ENCODE measurements at places on chromosomes 3 and 15.

GRCh38 chr3:133443649-133444422 lies 44.0 kb downstream of the BFSP2 start:
- no peak for DNase-seq

DNA sequence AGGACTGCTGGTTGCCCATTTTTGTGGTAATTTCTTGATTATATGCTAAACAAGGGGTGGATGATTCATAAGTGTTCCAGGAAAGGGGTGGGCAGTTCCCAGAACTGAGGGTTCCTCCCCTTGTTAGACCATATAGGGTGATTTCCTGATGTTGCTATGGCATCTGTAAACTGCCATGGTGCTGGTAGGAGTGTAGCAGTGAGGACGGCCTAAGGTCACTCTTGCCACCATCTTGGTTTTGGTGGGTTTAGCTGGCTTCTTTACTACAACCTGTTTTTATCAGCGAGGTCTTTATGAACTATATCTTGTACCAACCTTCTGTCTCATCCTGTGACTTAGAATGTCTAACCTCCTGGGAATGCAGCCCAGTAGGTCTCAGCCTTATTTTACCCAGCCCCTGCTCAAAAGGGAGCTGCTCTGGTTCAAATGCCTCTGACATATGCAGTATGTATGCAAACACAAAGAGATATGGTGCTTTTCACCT lies 46.2 kb downstream of the C3orf38 start:
- DNase-seq, result peak; percentile 64

GRCh38 chr3:149647285-149647684 lies 10.5 kb downstream of the WWTR1 start:
- no peak for DNase-seq

DNA sequence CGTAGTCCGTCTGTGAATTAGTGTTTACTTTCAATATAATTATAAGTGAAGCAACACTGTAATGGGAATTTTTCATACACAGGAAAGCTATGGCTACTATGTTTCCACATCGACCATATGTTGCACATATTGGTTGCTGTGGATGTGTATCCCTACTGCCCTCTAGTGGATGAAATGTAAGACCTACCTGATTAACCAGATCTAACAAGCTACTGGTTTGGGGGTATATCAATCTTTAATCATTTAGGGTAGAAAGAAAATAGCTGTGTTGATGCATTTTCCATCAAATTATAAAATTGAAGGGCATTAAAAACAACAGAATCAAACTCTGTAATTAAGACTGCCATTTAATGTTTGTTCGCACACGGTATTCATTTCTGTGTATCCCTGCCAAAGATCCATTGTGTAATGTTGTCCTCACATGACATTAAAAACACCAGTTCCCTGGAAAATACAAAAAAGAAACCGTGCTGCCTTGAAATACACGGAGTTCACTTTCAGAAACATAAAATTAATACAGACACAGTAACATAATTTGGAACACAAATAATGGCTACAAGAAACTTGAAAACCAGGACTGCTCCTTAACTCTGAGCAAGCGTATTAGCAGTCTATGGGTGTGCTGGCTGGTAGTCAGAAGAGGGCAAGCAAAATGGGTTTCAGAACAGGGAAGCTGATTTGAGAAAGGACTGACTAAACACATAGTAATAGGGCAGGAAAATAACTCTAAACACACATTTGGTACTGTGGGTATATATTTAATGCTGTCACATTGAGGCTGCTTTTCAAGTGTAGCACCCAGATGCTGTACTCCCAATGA lies 125.1 kb downstream of the TIGIT start:
- DNase-seq, result no peak

DNA sequence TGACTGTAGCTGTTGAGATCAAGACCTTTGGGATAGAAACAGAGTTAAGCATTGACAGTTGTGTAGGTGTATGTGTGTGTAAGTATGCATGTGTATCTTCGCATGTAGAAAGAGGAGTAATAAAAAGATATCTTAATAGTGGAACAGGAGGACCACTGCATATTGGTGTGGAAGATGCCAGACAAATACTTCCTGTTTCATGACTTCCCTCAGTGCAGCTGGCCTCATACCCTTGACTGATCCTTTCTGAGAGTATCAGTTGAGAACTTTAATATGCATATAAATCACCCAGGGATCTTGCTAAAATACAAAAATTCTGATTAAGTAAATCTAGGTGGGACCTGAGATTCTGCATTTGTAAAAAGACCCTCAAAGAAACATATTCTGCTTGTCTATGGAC lies 8.5 kb upstream of the ZBED2 start:
- DNase-seq, result no peak

GRCh38 chr15:65402961-65403360 lies 19.8 kb downstream of the IGDCC4 start:
- DNase-seq, result no peak

DNA sequence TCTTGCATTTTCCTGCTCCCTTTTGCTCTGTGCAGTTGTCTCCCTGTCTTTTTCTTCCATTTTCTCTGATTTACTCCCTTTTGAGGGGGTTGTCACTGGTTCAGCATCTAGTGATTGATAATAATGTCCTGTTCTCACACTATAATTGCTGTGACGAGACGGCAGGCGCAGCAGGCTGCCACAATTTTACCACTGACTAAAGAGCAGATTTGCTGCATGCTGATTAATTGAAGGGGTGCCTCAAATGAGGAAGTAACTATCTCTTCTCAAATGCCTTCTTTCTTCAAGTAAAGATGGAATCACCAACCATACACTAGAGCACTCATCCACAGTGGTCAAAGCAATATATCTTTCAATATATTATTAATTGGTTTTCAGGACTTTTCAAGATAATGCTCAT lies 219.3 kb downstream of the CBLB start:
- no peak for DNase-seq

GRCh38 chr3:23750573-23751210 lies 55.1 kb upstream of the UBE2E1 start:
- no peak for DNase-seq

DNA sequence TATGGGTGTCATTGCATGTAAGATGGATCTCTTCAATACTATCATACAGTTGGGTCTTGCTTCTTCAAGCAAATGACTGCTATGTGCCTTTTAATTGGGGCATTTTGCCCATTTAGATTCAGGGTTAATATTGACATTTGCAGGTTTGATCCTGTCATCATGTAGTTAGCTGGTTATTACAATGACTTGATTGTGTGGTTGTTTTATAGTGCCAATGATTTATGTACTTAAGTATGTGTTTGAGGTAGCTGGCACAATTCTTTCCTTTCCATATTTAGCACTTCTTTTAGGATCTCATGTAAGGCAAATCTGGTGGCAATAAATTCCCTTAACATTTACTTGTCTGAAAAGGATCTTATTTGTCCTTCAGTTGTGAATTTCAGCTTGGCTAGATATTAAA lies 267.5 kb downstream of the VGLL3 start:
- no peak for DNase-seq

- no peak for DNase-seq
Observed at GRCh38 chr3:64080616-64081234, 57.4 kb upstream of the PSMD6 start.

DNA sequence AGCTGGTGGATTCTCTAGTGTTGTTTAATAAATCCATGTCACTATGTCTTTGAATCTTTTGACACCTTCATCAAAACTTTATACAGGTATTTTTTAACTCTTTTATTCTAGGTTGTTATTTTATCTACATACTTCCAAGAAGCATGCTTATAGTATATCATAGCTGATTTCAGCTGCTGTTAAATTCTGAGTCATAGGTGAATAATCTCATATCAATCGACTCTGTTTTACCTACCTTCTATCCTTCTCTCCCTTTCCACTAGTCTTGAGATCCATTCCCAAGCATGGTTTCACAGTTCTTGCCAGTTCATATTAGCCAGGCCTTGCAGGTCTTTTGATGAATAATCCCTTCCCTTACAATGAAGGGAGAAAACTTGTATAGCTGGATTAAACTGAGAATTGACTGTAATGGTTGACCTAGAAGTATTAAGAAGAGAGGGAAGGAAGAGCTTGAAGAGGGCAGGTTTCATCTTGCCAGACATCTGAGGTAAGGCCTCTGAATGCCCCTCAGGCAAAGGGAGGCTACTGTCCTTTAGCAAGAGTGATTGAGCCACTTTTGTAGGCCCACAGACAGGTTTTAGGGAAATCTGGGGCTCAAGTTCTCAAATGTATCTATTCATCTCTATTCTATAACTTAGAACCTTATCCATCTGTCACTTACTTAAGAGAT lies 146.4 kb downstream of the EPHA6 start:
- DNase-seq, result no peak

- DNase-seq, result no peak
Observed at GRCh38 chr3:151864423-151865101, 8.9 kb upstream of the SUCNR1 start.

DNA sequence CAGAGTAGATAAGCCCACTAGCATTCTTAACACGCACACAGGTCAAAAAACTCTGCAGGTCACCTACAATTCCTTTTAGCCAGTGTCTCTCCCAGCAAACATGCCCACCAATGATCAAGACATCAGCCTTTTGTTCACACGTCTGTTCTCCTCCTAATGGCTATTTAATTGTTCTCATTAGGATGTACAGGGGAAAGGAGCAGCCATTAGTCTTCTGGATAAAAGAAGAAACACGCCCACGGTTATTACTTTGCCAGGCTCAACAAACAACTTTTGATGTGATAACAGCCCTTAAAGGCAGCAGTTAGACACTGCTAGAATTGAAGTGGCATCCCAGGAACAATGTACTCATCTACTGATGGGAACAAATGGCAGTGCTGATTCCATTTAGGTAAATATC lies 108.8 kb downstream of the NTRK3 start:
- no peak for DNase-seq

GRCh38 chr15:94290730-94291129 lies 59.4 kb downstream of the MCTP2 start:
- no peak for DNase-seq

DNA sequence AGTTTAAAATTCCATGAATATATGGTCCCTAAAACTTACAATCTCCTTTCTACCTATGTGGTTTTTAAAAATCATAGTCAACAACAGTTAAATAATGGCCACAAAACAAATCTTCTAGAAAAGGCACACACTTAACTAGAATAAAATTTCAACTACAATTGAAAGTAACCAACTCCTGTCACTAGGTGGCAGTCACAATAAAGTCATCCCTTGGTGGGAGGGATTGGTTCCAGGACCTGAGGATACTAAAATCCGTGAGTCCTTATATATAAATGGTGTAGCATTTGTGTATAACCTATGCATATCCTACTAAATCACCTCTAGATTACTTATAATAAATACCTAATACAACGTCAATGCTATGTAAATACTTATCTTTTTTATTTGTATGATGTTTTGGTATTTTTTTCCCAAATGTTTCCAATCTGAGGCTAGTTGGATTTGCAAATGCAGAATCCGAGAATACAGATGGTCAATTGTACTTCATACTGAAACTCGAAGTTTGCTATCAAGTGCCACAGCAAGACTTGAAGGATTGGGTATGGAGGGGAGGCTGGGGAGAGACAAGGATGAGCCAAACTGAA lies 172.6 kb downstream of the FMN1 start:
- DNase-seq, result no peak

- peak; percentile 16 for DNase-seq
Observed at GRCh38 chr15:73873889-73874511, 636 bp downstream of the TBC1D21 start.

DNA sequence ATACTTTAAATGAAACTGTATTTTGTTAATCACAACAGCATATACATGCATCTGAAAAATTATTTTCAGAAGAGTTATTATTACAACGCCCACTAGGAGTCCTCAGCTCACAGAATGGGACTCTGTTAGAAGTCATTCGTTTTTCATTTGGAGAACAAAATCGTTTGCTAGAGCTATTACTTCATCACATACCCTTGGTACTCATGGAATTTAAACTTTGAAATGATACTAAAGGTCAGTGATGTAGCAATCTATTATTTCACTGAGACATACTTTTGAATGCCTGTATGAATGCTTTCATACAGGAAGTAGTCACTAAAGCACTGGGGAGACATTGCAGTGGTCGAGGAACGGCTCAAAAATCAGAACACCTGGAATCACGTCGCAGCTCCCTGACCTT lies 198.1 kb downstream of the MBNL1 start:
- no peak for DNase-seq

DNA sequence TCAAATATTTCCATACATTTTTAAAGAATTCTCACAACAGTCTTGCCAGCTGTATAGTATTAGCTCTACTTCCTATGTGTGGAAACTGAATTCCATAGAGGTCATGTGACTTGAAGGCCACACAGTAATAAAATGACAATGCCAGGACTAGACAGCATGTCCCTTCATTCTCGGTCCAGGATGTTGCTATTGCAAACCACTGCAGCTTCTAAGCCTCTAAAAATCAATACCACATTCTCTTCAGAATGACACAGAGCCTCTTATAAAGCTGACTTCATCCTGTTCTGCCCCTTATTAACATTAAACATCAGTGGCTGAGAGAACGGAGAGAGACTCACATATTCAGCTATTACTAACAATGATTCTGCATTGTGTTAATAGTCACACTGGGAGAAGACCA lies 240.3 kb upstream of the PEX5L start:
- no peak for DNase-seq

GRCh38 chr15:88876573-88876972 lies 18.8 kb downstream of the HAPLN3 start:
- no peak for DNase-seq

- no peak for DNase-seq
Observed at GRCh38 chr3:81929697-81930096, 168.3 kb upstream of the GBE1 start.

DNA sequence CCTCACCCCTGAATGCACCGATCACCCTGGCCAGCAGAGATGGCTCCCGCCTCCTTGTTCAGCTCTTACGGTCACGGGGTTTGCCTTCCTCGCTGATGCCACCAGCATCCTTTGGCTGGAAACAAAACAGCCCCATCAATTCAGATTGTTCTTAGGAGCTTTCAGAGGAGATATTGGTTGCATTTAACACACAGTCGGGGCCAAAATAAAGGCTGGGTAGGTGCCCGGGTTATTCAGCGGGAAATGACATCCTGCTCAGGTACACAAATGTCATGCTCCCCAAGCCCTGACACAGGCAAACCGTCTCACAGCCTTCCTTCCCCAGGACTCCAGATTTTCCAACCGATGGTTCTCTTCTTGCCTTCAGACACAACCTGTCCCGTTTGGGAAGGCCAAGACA lies 62.4 kb upstream of the MEF2A start:
- DNase-seq, result no peak

- no peak for DNase-seq
Observed at GRCh38 chr3:18124501-18124900, 300.6 kb downstream of the SATB1 start.

GRCh38 chr3:37249717-37250116 lies 75.3 kb upstream of the LRRFIP2 start:
- DNase-seq, result no peak

- no peak for DNase-seq
Observed at GRCh38 chr3:49928481-49929017, 1.1 kb downstream of the MON1A start.
